Left ventricle myocardium inferior (tissue), 1 donor: ENCODE measurements at places on chromosomes 7 and 10.
A peak's percentile ranks its signal among the peaks of the same experiment; 100 is the strongest.

DNA sequence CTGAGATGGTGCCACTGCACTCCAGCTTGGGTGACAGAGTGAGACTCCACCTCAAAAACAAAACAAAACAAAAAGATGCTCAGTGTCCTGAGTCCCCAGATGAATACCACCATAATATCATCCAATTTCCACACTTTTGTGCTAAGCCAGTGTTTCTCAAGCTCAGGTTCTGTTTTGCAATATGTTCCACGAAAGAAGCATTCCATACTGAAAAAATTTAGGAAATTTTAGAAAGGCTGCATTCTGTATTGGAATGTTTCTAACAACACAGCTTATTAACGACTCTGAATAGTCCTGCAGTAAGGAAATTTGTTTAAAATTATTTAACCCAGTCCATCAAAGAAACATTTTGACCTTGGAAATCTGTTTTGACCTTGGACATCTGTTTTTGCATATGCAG, 142.4 kb downstream of the EPC1 start:
- DNase-seq, result no peak

- peak; percentile 18 for DNase-seq
Measured at GRCh38 chr7:71612911-71613310, 481.0 kb downstream of the GALNT17 start.

DNA sequence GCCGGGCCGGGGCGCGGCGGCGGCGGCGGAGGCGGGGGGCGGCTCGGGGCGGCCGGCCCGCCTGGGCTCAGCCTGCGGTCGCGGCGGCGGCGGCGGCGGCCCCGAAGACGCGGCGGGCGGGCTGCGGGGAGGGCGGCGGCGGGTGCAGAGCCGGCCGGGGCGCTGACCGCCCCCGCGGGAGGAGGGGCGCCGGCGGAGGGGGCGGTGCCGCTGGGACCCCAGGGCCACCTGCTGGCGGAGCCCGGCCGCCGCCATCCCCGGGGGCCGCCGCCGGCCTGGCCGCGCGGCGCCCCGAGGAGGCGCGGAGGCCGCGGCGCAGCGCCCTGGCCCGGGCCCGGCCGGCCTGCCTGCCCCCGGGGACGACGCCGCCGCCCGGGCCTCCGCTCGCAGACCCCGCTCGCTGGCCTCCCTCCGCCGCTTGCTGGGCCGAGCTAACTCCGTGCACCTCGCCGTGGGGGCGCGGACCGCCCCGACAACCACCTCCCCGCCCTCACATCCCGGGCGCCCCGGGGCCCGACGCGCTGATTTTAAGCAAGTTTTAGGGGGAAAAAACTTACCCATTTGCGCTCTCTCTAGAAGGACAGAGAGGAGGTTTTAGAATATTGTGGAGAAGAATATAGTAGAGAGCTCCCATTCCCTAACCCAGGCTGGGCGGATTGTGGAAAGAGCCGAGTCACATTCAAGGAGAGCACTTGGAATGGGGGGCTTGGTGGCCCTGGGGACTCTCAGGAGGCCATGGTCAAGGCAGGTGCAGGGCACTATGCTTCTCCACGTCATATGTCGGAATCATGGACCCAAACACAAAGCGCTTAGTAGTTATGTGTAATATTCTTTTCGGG, at the start of gene BEND7:
BEND7 (minus strand) TSS at position 140 of the 839 bp plus-strand sequence. CDS start 481 bp downstream, outside the sequence.
- DNase-seq, result peak; percentile 53

DNA sequence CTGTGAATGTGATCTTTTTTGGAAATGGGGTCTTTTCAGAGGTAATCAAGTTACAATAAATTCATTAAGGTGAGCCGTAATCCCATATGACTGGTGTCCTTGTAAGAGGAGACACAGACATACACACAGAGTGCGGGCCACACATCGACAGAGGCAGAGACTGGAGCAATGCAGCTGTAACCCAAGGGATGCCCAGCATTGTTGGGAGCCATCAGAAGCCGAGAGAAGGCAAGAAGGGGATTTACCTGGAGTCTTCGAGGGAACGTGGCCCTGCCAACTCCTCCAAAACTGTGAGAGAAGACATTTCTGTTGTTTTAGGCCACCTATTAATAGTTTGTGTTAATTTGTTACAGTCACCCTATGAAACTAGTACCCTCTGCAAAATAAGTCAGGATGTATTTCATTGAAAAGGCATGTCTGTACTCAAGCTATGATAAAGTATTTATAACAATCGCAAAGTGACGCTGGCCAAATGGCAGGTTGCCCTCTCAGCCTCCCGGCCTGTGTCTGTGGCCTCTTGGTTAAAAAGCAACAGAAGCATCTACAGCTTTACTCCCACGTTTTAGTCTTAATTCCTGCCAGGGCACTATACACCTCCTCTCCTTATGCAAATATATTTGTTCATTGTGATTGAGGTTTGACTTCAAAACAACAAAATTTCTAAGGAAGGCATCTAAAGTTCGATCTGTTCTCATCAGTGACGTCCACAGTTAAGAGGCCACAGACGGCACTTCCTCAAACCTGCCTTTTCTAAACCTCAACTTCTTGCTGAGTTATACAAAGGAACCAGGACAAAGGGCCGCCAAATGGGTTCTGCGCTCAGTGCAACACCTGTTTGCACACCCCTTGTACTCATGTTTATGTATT, 46.8 kb downstream of the HIPK2 start:
- DNase-seq, result peak; percentile 80

DNA sequence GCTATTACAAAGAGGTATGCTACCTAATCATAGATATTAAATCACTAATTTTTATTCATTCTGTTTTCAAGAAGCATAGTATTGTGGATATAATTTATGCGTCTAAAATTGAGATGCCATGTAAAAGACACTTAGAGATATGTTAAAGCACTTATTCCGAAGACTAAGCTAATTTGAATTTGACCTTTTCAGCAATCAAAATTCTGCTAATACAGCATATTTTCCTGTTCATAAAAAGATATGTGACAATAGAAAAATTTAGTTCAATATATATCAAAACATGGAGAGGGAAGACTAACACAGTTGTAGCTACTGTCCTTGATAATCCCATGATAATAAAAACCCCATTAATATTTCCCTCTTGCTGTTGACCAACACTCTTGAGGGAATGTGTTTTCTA, 386.6 kb upstream of the TEX47 start:
- no peak for DNase-seq

DNA sequence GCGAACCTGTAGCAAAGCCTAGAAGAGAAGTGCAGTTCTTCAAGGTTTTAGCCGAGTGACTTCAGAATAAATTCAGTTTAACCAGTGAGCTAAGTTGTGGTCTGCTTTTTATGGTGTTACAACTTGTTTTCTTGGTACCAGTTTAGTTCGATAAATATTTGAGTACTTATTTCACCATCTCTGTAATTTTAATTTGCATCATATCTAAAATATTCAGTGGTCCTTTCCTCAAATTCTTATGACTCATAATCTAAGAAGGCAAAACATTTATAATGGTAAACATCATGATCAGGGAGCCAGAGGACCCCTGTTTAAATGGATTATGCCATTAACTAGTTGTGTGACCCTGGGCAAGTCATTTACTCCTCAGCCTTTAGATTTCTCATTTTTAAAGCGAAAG, 4.1 kb upstream of the BMPER start:
- DNase-seq, result no peak

GRCh38 chr10:26448292-26448691, 10.2 kb downstream of the APBB1IP start:
- no peak for DNase-seq

DNA sequence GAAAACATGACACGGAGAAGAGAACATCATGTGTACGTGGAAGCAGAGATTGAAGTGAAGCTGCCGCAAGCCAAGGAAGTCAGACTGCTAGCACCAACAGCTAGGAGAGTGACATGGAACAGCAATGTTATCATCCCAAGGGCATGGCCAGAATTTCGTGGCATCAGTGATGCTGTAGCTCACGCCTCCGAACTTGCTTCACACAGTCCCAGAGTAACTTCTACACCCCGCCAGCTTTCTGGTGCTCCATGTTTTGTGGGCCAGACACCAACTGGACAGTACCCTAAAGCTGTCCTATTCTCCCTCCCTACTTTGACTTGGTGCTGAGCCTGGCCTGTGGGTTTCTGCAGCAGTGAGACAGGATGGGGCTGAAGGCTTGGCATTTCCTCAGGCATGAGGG, 33.0 kb upstream of the EMX2 start:
- no peak for DNase-seq

DNA sequence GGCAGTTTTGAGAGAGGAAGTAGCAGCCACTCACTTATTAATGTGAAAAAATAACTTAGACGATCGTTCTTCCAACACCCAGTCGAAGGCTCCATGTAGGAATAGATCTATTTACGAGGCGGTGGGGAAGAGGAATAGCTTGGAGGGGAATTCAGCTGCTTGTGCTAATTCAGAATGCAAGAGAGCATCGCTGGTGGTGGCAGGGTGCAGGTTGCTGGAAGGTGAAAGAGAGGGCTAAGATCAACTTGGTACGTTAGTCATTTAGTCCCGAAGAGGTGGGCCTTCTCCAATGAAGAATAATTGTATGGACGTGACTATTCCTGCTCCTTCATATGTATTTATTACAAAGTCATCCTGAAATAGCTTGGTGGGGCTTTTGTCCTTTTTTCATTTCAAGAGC, 98.5 kb downstream of the SEC23IP start:
- no peak for DNase-seq

- no peak for DNase-seq
Measured at GRCh38 chr10:45602082-45602730, 70.4 kb downstream of the ZFAND4 start.

DNA sequence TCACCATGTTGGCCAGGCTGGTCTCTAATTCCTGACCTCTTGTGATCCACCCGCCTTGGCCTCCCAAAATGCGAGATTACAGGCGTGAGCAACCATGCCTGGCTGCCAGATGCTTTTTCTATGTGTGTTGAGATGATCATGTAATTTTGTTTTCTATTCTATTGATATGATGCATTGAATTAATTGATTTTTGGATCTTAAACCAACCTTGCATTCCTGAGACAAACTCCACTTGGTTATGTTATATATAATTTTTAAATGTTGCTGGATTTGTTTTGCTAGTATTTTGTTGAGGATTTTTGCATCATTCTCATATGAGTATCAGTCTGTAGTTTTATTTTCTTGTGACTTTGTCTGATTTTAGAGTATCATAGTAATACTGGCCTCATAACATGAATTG, 192.8 kb downstream of the ADK start:
- DNase-seq, result no peak

GRCh38 chr10:47260505-47261111, 39.4 kb upstream of the GDF10 start:
- no peak for DNase-seq

- no peak for DNase-seq
Measured at GRCh38 chr7:125871431-125871830, 941.8 kb upstream of the POT1 start.

- DNase-seq, result peak; percentile 14
Measured at GRCh38 chr7:1638215-1638661, 31.8 kb upstream of the ELFN1 start.

- DNase-seq, result no peak
Measured at GRCh38 chr10:96596422-96597407, 9.9 kb upstream of the TM9SF3 start.

GRCh38 chr10:3782451-3783315, 2.3 kb downstream of the KLF6 start:
- peak; percentile 59 for DNase-seq

DNA sequence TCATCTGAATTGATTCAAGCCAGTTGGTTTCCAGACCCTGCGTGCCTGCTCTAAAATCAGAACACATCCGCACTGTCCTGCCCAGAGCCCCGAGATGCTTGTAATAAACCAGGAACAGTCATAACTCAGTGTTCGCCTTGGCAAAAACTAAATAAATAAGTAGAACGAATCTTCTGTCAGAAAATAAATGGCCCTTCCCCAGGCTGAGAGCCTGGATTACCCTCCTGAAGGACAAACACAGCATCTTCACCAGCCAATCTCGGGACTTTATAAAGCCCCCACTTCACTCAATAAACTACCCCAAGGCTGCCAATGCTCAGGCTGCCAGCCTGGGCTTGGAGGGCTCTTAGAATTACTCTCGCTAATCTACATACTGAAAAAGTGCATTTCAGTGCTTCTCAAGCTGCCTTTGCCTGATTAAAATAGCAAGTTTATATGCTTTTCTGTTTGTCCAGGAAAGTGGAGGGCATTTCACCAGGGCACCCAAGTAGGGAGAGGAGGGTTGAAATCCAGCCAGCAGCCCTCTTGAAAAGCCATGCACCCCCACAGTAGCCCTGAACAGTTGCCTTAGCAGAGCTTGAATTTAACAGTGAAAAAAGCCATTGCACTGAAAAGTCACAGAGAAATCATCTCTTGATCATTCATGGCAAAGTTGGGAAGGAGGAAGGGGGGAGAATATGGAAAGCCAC, 136.6 kb downstream of the CALN1 start:
- DNase-seq, result no peak

DNA sequence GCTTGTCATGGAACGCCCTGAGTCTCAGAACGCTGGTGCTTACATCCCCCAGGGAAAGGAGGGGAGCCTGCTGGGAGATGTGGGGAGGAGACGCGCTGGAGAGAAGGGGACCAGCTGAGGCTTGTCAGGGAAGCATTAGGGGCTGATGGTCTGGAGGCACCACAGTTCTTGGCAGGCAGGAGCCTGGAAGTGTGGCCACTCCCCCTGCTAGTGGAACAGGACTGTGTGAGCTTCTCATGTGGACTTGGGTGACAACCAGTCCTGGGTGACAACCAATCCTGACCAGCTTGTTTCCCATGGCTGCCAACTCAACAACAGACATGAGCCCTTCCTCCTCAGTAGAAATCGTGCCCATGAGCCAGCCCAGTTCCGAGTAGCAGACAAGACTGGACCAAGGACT, 87.8 kb downstream of the SPDYE5 start:
- no peak for DNase-seq

GRCh38 chr10:28298951-28299350, 3.9 kb downstream of the MPP7 start:
- DNase-seq, result no peak

- DNase-seq, result peak; percentile 38
Measured at GRCh38 chr10:6348096-6348874, 145.6 kb downstream of the PFKFB3 start.

DNA sequence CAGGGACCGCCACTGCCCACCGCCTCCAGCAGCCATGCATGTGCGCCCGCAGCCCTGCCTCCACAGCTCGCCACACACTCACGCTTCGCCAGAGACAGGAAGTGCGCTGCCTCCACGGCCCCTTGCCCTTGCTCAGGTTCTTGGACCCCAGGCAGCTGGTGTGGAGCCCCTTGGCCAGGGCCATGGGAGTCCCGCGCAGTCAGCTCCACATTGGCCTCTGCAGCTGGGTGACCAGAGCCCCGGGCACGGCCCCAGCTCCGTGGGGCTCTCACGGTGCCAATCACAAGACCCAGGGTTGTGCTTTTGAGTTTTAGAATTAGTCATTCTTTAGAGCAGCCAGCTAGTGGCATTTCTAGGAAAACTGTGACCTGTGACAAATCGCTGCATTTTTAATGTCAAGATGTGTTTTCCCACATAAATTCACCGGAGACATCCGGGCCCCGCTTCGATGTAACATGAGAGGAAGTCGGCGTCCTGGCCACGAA, 4.3 kb upstream of the UTF1 start:
- DNase-seq, result no peak

DNA sequence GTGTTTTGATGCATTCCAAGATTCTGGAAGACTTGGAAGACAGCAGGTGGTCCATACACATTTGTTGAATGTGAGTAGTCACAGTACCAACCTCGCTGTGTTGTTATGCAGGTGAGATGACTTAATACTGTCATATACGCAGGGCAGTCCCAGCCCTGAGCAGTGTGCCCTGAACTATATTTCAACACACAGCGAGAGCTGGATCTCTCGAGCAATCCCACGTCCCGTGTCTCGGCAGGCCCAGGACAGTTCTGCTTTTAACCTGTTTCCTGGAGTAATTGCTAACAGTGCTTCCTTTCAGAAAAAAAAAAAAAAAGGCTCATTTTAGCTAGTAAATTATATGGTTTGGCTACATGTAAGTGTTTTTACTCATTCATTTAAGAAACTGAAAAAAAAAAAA, 179.7 kb downstream of the PRKCQ start:
- DNase-seq, result no peak

- DNase-seq, result no peak
Measured at GRCh38 chr10:14782691-14783363, 8.1 kb upstream of the FAM107B start.
